SIG-M5 (cell line): ENCODE measurements at places on chromosomes 2 and 18.

GRCh38 chr2:205495819-205496218, 186.5 kb upstream of the NRP2 start:
- DNase-seq = no peak

- no peak for DNase-seq
These were observed 10.5 kb upstream of the COBLL1 start for GRCh38 chr2:164852086-164852485.

GRCh38 chr2:235654103-235654813, 160.4 kb downstream of the AGAP1 start:
- DNase-seq = no peak

DNA sequence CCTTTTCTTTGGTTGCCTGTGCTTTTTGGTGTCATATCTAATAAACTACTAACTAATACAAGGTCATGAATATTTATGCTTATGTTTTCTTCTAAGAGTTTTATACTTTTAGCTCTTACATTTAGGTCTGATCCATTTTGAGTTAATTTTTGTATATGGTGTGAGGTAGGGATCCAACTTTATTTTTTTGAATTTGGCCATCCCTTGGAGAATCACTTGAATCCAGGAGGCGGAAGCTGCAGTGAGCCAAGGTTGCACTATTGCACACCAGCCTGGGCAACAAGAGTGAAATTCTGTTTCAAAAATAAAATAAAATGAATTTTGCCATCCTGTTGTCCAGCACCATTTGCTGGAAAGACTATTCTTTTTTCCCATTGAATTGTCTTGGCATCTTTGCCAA, 8.6 kb upstream of the HPCAL1 start:
- no peak for DNase-seq

DNA sequence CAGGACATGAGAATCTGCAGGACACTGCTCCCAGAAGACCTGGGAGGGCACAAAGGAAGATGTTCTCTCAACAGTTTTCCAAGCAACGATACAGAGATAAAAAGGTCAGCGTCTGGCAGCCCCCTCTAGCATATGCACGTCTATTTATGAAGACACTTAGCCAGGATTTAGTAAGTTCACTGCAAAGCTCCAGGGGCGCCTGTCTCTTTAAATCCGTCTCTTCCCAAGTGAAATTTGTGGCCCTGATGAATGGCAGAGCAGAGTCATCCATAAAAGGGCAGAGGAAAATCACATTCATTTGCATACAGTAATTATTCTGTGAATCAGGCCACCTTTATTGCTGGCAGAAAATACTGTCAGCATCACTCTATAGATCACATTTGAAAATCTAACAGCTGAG, 390.9 kb upstream of the SMIM21 start:
- no peak for DNase-seq

- DNase-seq = no peak
These were observed 31.3 kb downstream of the HDHD2 start for GRCh38 chr18:47118981-47119380.

- DNase-seq = no peak
These were observed 133.9 kb upstream of the FSHR start for GRCh38 chr2:49288113-49288705.
